ENCODE measurements at places on chromosomes 16 and 17.
A peak's percentile ranks its signal among the peaks of the same experiment; 100 is the strongest.

DNA sequence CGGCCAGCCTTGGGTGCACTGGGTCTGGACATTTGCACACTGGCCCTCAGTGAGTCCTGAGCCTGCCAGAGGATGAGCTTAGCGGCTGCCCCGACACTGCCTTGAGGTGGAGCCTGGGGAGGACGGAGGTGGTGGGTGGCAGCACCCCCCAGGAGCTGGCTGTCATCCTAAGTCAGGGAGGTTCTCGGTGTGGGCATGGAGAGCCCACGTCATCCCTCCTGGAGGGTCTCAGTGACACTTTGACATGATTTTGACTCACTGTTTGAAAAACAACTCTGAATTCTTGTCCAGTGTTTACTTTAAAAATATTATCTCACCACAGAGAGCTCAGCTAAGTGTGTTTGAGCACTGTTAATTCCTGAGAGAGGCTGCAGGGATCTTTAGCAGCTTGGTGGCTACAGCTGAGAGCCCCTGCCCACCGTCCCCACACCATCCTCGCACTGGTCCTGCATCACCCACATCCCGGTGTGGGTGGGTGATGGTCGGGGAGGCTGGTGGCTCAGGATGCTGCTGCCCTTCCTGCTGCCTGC lies 63.1 kb downstream of the BANP start:
- peak; percentile 61 for DNase-seq

DNA sequence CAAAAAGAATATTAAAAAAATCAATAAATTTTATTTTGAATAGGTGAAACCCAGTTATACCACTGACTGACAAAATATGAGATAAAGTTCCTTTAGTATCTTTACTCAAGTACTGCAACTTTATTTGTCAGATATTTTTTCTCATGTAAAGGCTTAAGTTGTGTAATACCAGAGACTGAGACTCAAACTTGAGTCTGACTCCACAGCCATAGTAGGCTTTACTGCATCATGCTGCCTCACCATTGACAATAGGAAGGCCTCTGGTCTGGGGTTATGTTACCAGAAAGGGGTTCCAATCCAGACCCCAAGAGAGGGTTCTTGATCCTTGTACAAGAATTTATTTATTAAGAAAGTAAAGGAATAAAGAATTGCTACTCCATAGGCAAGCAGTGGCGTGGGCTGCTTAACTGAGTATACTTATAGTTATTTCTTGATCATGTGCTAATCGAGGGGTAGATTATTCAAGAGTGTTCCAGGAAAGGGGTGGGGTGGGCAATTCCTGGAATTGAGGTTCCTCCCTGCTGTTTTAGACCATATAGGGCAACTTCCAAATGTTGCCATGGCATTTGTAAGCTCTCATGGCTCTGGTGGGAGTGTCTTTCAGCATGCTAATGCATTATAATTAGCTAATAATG lies 187.4 kb upstream of the WSB1 start:
- no peak for DNase-seq

DNA sequence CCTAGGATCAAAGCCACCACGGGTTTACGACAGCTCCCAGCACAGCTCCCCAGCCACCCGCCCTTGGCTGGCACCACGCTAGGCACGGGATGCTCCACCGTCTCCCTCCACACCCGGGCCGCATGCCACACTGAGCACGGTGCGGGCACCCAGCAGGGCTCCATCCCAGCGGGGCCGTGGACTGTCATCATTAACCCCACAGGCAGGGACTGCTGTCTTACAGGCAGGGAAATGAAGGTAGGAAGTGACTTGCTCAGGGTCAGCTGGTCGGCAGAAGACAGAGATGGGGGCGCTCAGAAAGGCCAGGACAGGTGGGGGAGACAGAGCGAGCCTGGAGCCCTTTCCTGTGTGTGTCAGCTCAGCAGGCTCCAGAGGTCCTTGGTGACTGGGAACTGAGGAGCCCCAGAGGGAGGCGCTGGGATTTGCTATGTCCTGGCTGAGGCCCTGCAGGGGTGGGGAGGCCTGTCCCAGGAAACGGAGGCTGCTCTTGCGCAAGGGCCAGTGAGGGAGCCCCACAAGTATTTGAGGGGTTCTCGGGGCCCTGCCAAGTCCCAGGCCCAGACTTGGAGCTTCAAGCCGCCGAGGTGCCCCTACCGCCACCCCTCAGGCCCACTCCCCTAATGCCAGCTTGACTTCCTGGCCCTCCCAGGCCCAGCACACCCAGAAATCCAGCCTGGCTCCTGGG lies 3.2 kb downstream of the UBALD1 start:
- peak; percentile 19 for DNase-seq

GRCh38 chr17:68706356-68706920 lies 105.3 kb upstream of the FAM20A start:
- peak; percentile 17 for DNase-seq

- no peak for DNase-seq
Measured at GRCh38 chr17:197352-197751, 15.9 kb upstream of the DOC2B start.

DNA sequence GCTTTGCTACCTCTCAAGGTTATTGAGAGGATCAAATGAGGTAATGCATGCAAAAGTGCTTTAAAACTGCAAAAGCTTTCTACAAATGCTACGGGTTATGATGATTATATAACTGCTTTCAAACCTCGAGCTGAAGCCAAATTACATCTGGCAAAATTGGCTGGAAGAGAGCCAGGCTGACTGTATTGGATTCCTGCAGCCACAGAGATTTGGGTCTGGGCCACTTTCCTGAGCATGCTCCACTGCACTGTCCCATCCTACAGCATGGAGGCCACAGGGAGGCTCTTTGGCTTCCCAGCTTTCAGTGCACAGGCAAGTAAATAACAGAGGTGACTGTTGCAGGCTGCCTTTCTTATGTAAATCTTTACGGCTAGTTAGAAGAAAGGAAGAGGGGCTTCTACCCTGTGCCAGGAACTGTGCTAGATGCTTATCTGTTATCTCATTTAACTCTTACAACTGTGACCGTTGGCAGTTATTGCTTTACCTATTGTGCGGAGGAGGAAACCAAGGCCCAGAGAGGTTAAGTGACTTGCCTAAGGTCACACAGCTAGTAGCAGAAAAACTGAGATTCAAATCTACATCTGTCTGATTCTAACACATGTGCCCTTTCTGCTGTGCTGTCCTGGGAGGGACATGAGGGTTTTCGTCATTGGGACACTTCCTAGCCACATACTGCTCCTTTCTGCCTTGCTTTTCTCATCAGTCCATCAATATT lies 121.8 kb downstream of the SPACA3 start:
- DNase-seq: peak; percentile 30

- DNase-seq: no peak
Measured at GRCh38 chr16:27229891-27230470, 26.7 kb downstream of the KDM8 start.

DNA sequence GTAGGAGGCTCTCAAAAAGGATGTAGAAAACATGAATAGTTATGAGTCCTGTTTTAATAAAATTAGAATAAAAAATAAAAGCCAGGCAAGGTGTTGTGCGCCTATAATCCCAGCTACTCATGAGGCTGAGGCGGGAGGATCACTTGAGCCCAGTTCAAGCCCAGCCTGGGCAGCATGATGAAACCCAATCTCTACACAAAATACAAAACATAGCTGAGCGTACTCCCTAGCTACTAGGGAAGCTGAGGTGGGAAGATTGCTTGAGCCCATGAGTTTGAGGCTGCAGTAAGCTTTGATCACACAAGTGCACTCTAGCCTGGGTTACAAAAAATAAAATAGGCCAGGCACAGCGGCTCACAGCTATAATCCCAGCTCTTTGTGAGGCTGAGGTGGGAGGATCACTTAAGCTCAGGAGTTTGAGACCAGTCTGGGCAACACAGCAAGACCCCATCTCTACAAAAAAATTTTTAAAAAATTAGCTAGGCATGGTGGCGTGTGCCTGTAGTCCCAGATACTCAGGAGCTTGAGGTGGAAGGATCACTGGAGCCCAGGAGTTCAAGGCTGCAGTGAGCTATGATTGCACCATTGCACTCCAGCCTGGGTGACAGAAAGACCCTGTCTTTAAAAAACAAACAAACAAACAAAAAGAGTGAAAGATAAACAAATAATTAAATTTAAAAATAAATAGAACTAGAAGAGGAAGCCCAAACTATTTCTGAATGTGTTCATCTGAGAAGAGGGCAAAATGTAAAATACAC lies 17.2 kb upstream of the PRM1 start:
- no peak for DNase-seq

DNA sequence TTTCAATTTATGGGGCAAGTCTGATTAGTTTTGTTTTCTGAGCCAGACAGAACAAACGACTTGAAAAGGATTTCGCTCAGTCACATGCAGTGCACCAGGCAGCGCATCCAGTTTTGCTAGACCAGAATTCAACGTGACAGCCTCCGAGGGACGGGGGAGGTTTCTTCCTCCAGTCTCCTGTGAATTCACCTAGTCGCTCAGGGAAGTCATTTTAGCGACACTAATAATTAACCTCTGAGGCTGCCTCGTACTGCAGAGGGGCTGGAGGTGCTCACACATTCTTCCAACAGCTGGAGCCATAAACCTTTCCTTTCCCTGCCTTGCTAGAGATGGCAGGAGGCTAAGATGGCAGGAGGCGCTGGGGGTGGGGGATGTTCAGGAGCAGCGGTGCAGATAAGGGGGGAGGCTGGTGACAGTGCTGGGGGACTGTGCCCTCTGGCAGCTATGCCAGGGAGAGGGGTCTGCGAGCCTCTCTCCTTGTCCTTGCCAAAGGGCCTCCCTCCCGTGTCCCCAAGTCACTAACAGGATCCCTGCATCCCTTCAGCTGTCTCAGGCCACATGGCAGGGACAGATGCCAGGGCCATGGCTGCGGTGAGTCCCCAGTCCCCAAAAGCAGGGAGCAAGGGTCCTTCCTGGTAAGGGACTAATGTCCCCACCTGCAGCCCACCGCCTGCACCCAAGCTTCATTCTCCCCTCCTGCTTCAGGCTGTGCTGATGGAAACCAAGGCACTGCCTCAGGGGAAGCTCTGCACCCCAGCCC lies 24.0 kb downstream of the MXRA7 start:
- no peak for DNase-seq

DNA sequence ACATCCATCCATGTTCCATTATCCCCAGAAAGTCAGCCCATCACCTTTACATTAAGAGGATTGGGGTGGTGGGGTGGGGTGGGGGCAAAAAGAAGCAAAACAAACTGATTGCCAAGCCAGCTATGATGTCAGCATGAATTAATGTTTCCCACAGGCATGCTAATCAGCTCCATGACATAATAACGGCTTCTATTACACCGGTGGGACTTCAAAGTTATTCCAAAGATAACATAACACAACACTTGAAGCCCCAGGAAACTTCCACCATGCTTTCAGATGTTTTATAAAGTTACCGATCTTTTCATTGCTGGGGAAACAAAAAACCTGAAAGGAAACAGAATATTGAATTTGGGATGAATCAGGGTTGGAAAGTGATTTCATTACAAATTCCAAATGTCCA lies 155.9 kb upstream of the IRX5 start:
- DNase-seq: peak; percentile 2

- no peak for DNase-seq
Measured at GRCh38 chr17:80363518-80364090, 51.4 kb upstream of the ENDOV start.

- DNase-seq: peak; percentile 85
Measured at GRCh38 chr16:70788668-70789594, 12.0 kb downstream of the VAC14 start.

- DNase-seq: no peak
Measured at GRCh38 chr17:61352781-61353491, 46.7 kb upstream of the TBX2 start.

DNA sequence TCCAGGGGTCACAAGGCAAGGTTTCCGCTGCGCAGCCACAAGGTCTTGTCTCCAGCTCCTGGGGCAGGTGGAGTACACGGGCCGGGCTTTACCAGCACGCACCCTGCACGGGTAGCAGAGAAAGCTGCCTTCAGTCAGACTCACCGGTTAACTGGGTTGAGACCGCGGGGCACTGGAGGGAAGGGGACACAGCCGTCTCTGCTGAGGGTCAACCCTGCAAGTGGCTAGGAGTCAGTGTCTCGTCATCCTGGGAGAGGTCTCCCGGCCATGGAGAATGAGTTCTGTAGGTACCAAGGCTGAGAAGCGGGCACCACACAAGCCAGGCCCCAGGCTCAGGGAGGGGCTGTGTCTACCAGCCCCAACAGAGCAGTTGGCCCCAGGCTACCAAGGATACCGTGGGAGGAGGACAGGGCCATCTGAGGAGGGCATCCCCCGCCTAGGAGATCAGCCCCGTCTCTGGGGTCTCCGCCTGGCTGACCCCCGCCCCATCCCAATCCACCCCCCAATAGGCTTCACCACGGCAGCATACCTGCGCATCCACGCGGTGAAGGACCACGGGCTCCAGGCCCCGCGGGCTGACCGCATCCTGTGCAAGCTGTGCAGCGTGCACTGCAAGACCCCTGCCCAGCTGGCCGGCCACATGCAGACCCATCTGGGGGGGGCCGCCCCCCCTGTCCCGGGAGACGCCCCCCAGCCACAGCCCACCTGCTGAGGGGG lies 2.8 kb upstream of the PRRT2 start:
- DNase-seq: no peak

DNA sequence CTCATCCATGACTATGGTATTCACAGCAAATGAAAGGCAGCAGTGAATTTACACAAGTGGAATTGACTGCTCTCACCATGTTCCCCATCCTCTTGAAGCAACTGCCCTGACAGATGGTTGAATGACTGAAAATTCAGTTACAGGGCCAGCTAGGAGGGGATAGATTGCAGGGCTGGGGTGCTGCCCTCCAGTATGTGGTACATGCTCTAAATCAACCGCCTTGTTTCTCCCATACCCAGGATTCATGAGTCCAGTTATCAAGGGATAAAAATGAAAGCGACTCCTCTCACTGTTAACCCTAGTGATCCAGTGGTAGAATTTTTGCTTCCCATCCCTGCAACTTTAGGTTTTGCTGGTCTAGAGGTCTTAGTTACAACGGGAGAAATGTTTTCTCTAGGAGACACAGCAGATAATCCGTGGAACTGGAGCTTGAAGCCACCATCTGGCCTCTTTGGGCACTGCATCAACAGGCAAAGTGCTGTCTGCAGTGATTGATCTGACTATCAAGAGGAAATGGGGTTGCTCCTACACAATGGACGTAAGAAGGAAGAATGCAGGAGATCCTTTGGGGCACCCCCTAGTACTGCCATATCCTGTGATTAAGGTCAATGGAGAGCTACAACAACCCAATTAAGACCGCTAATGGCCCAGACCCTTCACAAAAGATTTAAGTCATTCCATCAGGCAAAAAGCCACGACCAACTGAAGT lies 32.0 kb downstream of the SCPEP1 start:
- DNase-seq: peak; percentile 31

- DNase-seq: no peak
Measured at GRCh38 chr16:78396673-78397072, 297.2 kb downstream of the WWOX start.
